Large intestine (tissue), 12 donors: ENCODE measurements at places on chromosomes 7 and 10.

GRCh38 chr7:45082031-45082830 is 6.5 kb downstream of the NACAD start:
- DNase-seq: no peak

DNA sequence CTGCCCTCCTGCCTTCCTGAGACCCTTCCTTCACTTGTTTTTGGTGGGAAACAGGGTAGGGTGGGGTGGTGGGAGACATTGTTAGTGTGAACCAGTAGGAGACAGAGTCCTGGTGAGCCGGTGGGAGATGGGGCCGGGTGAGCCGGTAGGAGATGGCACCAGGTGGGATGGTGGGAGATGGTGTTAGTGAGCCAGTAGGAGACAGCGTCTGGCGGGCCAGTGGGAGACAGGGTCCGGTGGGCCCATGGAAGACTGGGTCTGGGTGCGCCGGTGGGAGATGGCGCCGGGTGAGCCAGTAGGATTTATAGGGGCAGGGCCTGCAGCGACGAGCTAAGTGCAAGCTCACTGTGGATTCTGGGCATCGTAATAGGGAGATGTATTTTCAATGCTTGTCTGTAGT is 116.8 kb downstream of the TRRAP start:
- DNase-seq: no peak

DNA sequence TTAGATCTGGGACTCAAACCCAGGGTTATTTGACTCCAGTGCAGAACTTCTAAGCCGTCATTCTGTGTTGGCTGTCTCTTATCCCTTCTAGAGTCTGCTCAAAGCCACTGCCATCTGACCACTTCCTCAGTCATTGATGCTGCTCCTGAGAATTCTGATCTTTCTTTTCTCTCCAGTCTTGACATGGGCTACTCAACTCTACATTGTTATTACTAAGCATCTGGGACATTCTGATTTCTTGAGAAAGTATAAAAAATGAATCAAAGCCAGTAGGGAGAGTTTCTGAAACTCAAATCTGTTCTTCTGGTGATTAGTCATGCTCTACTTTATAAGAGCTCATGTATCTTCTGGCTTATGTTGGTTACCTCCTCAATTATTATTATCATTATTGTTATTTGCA is 48.7 kb downstream of the ANK3 start:
- DNase-seq: no peak

- peak; percentile 71 for DNase-seq
Observed at GRCh38 chr7:98281757-98282606, 496 bp downstream of the BRI3 start.

- DNase-seq: no peak
Observed at GRCh38 chr7:4789194-4790077, 14.0 kb downstream of the AP5Z1 start.

- no peak for DNase-seq
Observed at GRCh38 chr7:94632338-94633013, 23.5 kb downstream of the SGCE start.

GRCh38 chr10:36608251-36608650 is 517.1 kb upstream of the ANKRD30A start:
- DNase-seq: no peak

- no peak for DNase-seq
Observed at GRCh38 chr10:49678827-49679479, 498 bp upstream of the C10orf53 start.

- no peak for DNase-seq
Observed at GRCh38 chr7:85156661-85157208, 30.1 kb downstream of the SEMA3D start.

- DNase-seq: no peak
Observed at GRCh38 chr7:113996405-113996804, 77.6 kb upstream of the PPP1R3A start.

DNA sequence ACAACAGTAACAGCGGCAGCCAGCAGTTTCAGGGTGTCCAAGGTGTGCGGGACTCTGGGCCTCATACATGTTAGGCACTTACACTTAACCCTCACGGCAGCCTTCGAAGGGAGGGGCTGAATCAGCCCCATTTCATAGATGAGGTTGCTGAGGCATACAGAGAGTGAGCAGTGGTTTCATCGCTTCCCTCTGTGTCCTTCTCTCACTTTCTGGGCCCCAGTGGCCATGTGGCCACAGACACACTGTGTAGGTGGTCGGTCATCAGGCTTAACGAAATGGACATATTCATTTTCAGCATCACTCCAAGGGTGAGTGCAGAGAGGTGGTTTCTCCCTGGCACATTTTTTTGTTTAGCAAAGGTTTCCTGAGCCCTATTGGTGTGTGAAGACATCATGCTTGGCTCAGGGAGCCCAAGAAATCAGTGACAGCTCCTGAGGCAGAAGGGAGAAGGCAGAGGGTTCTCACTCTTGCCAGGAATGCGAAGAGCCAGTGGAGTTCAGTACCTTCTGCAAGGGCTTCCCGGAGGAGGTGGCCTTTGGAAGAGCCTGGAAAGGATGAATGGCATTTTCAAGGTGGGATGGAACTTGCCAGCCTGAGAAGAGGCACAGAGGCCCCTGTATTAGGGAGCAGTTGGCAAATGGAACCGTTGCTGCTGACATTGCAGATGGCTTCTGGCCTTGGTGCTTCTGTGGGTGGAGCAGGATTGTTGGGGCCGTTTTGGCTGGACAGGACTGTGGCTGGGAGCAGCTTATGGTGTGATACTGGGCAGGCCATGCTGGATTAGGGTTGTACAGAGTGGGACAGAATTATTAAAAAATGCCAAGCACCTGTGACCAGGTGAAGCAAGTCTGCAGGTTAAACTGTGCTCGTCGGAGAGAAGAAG is 61.7 kb upstream of the PPIF start:
- no peak for DNase-seq

DNA sequence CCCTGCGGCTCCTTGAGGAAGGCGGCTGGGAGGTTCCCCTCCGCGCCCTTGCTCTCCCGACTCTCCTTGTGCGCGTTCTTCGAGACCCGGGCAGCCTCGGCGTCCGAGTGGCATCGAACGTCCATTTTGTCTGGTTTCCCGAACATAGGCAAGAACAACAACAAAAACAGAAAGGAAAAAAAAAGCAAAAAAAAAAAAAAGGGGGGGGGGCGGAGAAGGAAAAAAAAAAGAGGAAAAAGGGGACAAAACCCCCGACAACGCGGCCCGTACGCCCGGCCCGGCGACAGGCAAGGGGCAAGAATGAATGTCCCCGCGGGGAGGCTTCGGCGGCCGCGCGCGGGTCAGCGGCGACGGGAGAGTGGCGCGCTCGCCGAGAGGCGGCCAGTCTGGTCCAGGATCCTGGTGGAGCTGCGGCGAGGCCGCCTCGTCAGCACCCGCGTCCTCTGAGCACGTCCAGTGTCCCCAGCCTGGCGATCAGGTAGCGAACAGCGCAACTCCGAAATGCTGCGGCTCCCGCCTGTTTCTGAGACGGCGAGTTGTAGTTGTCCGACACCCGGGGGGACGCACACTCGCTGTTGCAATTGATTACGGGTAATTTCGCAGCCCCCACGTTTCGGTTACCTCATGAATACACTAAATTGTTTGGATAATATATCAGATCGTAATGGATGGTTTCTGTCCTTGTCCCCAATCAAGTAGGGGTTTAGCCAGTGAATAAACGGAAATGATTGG is at the start of gene VAX1:
VAX1 (minus strand) TSS at position 360 of the 732 bp plus-strand sequence; CDS start at position 146, 214 bp downstream.
- peak; percentile 15 for DNase-seq

DNA sequence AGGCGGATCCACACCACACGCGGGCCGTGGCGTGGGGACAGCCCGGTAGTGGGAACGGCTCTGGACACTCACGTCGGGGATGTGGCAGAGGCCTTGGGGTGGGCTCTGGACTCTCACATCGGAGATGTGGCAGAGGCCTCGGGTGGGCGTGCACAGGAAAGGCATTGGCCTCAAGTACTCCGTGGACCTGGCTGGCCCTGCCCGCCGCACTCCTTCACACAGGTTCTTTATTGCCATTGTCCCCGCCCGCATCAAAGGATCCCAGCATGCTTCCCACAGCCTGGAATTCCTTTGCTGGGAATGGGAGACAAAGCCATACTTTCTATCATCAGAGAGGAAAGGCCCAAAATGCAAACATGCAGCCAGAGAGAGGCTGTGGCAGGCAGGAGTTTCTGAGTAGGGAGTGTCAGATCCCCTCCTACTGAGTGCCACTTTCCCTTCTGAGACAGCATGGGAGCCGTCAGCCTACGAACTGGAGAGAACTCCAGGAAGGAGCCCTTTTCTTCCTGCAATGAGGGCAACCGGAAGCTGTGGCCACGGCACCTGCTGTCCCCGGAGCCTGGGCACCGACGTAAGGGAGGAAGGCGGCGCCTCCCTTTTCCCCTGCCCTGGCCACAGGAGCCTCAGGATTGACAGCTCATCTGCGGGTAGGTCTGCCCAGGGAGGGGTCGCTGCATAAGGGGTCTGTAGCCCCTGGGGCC is 51.5 kb downstream of the RBM17 start:
- no peak for DNase-seq

DNA sequence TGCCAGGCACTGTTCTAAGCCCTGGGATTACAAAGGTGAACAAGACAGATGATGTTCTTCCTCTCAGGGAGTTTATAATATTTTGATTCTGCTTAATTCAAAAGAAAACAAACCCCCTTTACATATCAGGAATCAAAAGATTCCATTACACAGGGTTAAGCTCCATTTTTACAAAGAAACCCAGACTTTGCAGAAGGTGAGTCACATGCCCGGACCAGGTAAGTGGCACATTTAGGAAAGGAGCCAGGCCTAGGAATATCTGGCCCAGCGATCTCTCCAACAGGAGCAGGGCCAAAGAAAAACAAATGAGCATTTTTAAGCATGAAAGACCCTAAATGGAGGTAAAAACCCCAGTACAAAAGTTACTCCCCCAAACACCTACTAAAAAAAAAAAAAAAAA is 1.1 kb downstream of the STN1 start:
- DNase-seq: no peak

DNA sequence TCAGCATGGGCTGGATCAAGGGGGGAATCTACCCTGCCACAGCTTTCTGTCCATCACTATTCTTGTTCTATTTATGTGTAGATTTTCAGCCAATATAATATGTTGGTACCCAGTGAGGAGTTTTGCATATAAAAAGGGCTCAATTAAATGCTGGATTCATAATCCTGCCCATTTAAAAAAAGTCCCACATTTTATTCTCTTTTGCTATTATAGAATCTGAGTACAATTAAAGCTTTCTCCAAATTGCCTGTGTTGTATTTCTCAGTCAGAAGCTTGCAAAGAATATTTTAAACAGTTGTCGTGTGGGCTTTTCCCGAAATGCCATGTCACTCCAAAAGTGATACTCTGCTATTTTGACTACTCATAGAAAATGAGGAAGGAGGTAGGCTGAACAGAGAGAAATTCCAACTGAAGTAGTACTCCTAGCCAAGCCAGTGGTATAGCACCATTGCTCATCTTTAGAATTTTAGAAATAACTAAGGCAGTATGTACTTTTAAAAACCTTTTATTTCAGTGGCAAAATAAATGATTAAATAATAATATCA is 108.3 kb upstream of the HDAC9 start:
- DNase-seq: no peak

DNA sequence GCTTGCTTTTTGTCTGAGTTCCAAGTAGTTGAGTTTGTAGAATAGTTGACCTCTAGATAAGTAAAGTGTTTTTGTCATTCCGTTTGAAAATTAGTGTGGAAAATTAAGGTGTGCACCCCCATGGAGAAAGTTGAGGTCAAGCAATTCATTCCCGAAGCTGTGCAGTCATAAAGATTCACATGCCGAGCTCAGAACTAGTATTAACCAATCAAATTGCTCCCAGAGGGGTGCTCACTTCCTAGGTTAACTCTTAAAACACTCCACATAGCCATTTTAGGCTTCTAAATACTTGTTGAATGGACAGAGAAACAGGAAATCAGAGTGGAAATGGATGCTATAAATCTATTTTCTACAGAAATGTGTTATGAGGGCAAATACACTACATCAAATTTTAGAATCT is 638.9 kb downstream of the SUGCT start:
- no peak for DNase-seq

GRCh38 chr7:134553976-134554375 is 5.1 kb downstream of the AKR1B15 start:
- DNase-seq: no peak

- no peak for DNase-seq
Observed at GRCh38 chr10:96856317-96856716, 24.2 kb downstream of the LCOR start.

DNA sequence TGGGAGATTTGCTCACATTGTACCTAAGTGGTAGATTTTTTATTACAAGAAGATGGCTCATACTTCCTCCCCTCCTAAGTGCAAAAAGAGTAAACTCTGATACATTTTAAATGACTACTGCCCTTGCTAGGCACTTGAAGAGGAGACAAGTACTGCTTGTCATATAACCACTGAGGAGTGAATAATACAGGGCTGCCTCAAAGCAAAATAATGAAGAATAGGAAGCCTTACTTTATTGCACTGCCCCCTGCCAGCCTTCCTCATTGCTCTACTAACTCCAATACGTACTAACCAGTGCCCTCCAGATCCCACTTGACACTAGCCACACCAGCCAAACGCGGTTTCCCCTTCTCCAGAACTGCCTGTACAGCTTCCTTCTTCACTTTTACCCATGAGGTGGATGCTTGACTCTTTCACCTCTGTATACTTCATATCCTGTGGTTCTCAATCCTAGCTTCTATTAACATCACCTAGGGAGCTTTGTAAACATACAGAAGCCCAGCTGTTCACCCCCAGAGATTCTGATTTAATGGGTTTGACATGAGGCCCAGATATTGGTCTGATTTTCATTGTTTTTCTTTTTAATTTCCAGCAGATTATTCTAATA is 11.7 kb upstream of the MTERF1 start:
- DNase-seq: no peak

GRCh38 chr10:119466655-119467054 is 75.9 kb downstream of the RGS10 start:
- no peak for DNase-seq

GRCh38 chr7:135756191-135756590 is 7.6 kb upstream of the FAM180A start:
- DNase-seq: no peak

DNA sequence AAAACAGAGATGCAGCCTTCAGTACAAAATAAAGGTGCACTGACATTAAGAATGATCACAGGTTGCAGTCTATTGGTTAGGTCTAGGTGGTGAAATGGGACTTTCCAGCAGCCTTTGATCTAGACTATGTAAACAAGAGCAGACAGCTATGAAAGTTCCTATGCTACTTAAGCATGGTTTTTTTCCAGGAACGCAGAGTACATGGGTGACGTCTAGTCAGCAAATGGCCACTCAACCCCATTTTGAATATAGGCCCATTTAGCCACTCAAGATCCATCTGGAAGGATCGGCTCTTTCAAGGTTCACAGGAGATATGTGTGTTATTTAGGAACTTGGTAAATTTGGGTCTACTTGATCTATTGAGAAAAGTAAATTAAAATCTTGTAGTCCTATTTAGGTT is 1424.6 kb upstream of the LRRTM3 start:
- peak; percentile 6 for DNase-seq

DNA sequence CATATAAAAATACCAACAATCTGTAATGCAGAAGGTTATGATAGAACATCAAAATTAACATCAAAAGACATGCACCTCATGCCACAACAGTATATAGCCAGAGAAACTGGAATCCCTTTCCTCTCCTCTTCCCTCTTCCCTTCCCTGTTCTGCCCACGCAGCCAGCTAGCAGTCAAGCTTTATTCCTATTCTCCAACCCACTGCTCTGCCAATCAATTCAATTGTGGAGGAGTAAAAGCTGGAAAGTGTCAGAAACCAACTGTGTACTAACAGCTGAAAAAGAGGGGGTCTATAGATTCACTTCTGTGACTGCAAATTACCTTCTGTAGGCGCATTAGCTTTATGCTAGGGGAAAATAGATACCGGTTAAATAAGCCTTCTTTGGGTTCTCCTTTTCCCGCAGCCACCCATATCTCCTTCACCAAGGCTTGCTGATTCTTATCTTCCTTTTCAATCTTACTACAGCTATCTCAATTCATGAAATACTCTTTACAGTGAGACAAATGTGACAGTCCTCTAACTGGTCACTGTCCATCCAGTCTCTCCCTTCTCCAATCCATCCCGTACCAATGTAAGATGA is 16.3 kb downstream of the ABI1 start:
- no peak for DNase-seq
